ENCODE measurements at places on chromosomes 13 and 19.

DNA sequence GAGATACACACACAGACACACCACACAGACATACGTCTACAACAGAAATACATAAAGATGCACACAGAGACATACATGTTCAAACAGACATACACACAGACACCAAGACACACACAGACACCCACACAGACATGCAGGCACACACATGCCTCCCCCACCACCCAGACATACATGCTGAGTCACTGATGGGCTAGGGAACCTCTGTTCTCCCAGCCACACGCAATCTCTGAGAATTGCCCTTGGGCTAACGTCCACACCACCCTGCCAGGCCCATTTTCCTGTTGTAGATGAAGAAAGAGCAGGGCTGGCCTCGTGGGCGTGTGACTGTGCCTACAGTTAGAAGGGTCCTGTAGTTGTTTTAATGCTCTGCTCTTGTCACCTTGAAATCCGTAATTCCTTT, 261.9 kb downstream of the KCNRG start:
- ATAC-seq = no peak

- no peak for ATAC-seq
These were observed 44.5 kb upstream of the KCTD15 start for GRCh38 chr19:33752018-33752800.

DNA sequence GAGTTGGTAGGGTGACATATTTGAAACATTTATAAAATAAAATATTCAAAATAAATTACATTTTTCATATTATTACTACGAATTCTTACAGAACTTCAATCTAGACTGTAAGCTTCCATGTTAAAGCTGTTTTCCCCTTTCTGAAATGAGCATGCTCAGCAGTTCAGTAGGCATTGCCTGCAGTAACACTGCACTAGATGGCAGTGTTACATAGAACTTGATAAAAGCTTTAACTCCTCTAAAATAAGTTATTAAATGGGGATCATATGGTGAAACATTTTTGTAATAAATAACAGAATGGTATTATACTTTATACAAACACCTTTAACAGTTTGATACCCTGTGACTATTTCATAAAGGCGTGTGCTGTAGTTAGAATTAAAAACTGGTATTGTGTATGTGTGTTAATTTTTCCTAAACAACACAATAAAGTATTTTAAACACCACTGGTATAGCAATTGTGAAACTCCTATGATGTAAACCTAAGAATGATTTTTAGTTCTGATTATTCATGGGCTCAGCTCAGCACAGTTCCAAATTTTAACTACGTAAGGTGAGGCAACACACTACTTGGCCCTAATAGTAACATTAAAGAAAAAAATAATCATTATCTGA, 11.6 kb upstream of the GPR18 start:
- ATAC-seq = peak; percentile 96

DNA sequence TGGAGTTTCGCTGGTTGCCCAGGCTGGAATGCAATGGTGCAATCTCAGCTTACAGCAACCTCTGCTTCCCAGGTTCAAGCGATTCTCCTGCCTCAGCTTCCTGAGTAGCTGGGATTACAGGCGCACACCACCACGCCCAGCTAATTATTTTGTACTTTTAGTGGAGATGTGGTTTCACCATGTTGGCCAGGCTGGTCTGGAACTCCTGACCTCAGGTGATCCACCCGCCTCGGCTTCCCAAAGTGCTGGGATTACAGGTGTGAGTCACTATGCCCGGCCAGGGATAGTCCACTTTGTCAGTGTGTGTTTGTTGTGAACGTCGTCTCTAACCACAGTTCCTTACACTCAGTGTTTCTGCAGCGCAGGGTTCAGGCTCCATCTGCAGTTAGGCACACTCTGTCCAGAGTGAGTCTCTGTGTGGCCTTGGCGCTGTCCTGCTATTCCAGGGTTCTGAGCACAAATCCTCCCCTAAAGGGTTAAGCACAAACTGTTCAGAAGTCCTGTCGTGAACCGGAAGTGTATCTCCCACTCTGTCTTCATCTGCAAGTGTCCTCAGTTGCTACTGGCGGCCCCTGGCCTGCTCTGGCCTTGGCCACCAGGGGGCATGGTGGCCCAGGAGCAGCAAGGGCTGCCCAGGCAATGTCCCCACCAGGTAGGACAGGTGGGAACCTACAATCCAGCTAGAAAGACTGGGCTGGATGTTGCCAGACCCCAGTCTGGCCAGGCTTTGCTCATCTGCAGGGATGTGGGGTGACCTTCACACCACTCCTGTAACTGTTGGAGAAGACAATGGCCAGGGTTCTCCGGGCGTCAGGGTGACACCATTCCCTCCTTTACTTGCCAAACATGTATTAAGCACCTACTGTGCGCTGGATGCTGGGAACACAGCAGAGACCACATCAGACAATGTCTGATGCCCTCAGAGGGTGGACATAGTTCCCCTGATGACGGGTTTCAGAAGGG, 38.8 kb upstream of the GATAD2A start:
- ATAC-seq = peak; percentile 97

- peak; percentile 58 for ATAC-seq
These were observed 9.7 kb downstream of the INAFM1 start for GRCh38 chr19:47284324-47284899.

DNA sequence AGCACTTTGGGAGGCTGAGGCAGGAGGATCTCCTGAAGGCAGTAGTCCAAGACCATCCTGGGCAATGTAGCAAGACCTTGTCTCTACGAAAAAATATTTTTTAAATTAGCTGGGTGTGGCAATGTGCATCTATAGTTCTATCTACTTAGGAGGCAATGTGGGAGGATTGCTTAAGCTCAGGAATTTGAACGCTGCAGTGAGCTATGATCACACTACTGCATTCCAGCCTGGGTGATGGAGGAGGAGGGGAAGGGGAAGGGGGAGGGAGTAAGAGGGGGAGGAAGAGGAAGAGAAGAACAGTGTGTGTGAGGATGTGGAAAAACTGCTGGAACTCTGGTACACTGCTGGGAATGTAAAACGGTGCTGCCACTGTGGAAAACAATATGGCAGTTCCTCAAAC, 9.2 kb upstream of the CLIP3 start:
- peak; percentile 70 for ATAC-seq

DNA sequence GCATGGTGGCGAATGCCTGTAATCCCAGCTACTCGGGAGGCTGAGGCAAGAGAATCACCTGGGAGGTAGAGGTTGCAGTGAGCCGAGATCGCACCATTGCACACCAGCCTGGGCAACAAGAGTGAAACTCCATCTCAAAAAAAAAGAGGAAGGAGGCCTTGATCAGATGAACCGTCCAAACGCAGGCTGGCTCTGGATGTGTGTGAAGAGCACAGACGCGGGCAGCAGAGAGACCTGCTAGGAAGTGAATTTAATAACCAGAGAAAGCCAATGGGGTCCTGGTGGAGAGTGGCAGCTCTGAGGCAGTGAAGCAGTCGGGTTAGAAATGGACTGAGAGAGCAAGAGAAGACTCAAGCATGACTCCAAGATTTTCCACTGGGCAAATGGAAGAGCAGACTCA, 136.5 kb downstream of the RNF17 start:
- ATAC-seq = no peak

DNA sequence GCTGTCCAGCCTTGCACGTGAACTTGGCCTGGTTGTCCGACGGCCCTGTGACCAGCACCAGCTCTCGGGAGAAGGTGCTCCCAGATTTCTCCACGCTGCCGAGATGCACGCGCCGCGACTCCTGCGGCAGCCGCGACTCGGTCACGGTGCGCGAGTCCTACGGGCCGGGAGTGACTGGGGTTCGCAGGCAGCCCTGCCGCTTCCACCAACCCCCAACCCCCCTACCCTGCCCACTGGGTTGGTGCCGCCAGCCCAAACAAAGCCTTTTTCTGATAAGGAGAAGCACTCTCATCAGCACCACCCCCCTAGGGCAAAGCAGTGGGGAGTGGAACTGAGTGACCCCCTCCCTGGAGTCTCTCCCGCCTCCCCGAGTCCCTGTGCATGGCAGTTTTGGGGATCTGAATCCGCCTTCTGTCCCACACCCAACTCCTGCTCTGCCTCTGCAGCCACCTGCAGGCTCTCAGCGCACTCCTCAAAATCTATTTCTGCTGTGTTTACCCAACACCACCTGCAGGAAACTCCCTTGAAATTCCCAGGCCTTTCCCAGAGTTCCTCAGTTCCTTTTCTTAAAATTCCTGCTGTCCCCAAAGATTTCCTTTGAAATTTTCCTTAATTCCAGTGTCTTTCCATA, 6.2 kb downstream of the NPHS1 start:
- ATAC-seq = no peak

- ATAC-seq = peak; percentile 68
These were observed 102.0 kb downstream of the SLITRK1 start for GRCh38 chr13:83780227-83780626.

GRCh38 chr13:29101409-29101808, 281.3 kb downstream of the MTUS2 start:
- no peak for ATAC-seq

GRCh38 chr13:95295026-95295425, 6.2 kb downstream of the ABCC4 start:
- no peak for ATAC-seq

GRCh38 chr13:93603043-93603442, 376.4 kb downstream of the GPC6 start:
- ATAC-seq = no peak

- no peak for ATAC-seq
These were observed 1677.1 kb downstream of the OLFM4 start for GRCh38 chr13:54705738-54706137.

Measured in SK-N-SH treated with all-trans-retinoic acid at 6 μM for 48 hours (cell line).